ENCODE measurements at places on chromosomes 3 and 15.

DNA sequence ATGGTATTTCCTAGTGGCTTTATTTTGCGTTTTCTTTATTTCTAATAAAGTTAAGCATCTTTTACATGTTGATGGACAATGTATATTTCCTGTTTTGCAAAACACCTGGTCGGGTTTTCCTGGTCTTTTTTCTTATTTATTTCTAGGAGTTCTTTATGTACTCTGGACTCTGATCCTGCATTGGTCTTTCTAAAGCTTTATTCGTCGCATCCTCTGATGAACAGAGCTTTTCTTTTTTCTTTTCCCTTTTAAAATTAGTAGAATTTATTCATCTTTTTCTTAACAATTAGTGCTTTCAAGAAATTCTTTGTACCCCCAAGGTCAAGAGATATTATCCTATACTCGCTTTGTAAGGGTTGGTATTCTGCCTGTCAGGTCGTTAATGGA lies 32.2 kb downstream of the ZDHHC19 start:
- no peak for DNase-seq

GRCh38 chr15:89899295-89899945 lies 5.6 kb upstream of the AP3S2 start:
- DNase-seq = no peak

DNA sequence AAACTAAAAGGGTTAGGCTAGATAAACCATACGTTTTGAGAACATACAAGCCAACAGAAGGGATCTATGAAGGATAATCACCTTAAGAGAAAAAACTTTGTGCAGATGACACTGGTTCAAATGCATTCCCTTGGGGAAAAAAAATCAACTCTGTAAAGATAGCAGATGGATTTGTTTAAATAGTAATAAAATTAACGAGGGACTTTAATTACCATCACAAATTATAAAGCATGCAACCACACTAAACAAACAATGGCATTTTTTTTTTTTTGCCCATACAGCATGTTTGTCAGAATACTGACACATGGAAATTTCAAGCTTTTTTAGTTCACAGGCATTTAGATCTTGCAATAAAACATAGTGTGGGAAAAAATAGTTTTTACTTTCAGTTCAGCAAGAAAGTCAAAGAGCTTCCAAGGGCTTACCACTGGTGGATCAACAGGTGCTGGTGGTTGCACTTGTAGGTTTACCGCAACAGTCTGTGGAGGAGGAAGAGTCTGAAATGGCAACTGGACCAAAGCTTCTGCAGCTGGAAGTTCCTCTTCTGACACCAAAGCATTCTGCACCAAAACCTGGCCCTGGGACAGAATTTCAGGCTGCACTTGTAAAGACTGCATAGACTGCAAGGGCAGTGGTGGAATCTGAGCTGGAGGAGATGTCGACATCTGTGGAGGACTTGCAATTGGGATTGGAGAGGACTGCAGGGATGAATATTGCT lies 53.1 kb downstream of the PHC3 start:
- DNase-seq = no peak

DNA sequence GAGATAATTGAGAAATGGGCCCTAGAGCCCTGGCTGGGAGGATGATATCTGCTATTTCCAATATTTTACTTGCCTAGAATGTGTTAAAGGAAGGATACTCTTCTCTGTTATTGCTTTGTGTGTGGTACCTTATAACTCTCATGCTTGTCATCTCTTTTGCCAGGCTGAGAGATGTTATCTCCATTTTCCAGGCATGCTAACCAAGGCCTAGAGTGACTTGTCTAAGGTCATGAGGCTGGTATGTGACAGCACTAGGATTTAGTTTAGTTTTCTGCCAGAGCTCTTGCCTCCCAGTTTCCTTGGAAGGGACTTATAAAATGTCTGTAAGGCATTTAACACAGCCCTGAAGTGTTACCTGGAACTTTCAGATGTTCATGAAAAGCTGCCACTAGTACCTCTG lies 1.4 kb downstream of the CLK3 start:
- DNase-seq = no peak
